Occipital lobe (tissue), 3 donors: ENCODE measurements at places on chromosomes 5 and 9.

- DNase-seq = no peak
These were observed 72.0 kb downstream of the KIF24 start for GRCh38 chr9:34256987-34257585.

- no peak for DNase-seq
These were observed 75.0 kb upstream of the IZUMO3 start for GRCh38 chr9:24620741-24621140.

- DNase-seq = peak; percentile 47
These were observed 63.1 kb downstream of the TMOD1 start for GRCh38 chr9:97564291-97565175.

DNA sequence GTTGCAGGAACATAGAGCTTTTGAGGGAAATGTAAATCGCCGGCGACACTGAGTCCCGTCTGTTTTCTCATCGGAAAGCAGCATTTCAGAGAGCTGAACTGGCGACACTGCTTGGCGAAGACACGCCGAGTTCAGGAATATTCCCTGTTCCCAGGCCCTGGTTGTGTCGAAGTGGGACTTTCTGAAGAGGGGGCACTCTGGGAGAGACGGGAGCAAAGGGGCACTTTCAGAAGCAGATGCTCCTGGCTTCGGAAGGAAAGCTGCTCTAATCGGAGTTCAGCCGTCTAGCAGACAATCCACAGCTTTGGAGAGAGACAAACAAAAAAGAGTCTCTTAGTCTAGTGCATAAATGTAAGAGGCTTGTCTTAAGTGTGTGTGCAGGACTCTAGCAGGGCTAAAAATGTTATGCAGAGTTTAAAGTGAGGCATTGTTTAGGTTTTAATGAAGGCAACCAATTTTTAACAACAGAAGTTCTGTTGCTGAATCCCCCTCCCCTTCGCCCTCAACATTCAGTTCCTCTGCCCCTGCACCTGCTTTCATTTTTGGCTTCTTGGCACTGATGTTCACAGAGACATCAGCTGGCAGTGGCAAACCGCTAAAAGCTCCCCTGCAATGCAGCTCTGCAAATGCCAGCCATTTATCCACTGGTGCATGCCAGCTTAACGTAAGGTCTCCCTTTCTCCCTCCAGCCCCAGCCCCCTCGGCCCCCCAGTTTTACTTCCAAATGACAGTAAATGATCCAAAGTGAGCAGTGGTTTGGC lies 289.5 kb upstream of the MPDZ start:
- peak; percentile 23 for DNase-seq

DNA sequence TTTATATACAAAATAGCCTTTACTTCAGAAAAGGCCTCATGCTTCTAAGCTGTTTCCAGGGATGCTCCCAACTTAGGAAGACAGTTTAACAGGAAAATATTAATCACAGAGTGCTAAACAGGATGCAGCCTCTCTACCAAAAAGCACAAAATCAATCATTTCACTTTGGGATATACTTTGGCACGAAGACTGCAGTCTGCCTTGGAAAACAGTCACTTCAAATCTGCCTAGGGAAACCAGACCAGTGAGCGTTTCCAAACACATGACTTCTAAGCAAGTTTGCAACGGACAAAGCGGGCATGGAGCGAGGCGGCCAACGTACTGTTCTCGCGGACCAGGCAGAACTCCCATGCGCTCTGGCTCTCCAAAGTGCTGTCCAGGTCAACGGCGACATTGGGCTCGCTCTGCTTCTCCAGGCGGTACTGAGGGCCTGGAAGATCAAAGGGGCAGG lies 201.0 kb downstream of the MAPKAP1 start:
- DNase-seq = no peak

DNA sequence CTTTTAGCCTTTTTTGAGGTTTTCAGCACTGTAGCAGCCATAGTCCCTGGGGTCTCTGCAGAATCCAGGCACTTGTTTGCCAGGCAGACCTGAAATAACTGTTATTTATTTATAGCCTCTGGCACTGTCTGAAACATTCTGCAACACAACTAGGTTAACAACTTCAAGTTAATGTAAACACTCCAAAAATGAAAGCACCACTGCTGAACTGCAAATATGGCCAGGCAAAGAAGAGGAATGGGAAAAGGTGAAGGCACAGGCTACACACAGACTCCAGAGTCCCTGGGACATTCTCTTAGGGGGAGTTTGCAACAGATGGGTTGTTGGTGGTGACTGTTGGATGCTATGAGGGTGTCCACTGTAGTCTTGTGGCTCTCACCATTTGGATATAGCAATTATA lies 369.0 kb downstream of the MAT2B start:
- DNase-seq = no peak
